ENCODE measurements at places on chromosomes 3 and 15.

DNA sequence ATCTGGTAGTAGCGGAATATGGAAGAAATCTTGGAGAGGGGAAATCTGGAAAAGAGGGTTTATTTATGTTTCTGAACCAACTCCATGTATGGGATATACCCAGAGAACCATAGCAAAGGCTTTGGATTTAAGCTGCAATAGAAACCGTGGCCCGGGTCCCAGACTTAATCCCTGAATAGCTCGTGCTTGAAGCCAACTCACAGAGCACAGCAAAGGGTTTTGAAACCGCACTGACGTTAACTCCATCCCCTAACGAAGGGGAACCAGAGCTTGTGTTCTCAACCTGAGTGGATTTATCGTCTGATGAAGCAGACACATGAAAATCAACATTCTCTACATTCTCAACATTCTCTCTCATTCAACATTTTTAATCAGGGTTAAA is 154.6 kb downstream of the APBA2 start:
- DNase-seq: no peak

DNA sequence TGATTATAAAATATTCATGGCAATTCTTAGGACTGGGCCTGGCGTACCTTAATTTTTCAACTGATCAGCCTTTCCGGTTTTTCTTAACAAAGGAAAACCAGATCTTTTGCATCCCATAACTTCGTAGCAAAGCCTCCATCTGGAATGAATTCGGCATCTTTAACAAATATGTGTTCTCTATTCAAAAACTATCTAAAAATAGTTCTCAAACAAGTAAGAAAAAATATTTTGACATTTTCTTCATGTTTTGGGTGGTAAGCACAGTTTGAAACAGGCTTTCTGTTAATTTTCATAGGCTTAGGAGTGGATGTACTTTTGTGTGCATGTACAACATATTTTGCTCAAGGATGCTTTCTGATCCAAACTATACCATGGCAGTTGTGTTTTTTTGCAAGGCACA is 55.1 kb downstream of the RBMS3 start:
- no peak for DNase-seq

- DNase-seq: no peak
Observed at GRCh38 chr3:46898321-46899150, 21.0 kb downstream of the PTH1R start.

GRCh38 chr3:176055836-176056235 is 1141.4 kb downstream of the TBL1XR1 start:
- no peak for DNase-seq

GRCh38 chr15:59814409-59814808 is 125.3 kb upstream of the BNIP2 start:
- no peak for DNase-seq

- no peak for DNase-seq
Observed at GRCh38 chr15:76678766-76679165, 226.4 kb downstream of the SCAPER start.

- DNase-seq: no peak
Observed at GRCh38 chr3:16993227-16993626, 108.5 kb downstream of the PLCL2 start.

GRCh38 chr3:152021951-152022461 is 148.6 kb downstream of the SUCNR1 start:
- no peak for DNase-seq

Measured in NCI-H1694 treated with DMSO at 0.1 percent for 48 hours (cell line).